KBM-7 (cell line): ENCODE measurements at places on chromosomes 4 and X.

DNA sequence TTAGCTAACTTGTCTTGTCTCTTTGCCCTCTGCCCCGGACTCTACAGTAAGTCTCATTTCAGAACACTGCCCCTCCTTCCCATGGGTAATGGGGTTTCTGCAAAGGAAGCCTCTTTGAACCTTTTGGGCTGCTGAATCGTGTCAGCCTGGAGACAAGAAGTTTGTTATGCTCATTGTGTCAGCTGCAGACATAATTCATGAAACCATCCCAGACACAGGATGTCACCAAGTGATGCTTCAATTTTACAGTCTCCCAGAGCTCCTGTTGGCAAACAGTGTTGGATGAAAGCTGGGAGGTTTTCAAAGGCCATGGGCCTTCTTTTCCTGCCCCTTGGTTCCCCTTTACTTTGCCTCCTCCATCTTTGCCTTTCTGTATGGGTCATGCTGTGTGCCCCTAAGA, 223.1 kb upstream of the TAPT1 start:
- DNase-seq: no peak

GRCh38 chr4:95508421-95508820, 40.4 kb downstream of the UNC5C start:
- no peak for DNase-seq

GRCh38 chr4:89868999-89869589, 25.6 kb upstream of the MMRN1 start:
- DNase-seq: no peak

DNA sequence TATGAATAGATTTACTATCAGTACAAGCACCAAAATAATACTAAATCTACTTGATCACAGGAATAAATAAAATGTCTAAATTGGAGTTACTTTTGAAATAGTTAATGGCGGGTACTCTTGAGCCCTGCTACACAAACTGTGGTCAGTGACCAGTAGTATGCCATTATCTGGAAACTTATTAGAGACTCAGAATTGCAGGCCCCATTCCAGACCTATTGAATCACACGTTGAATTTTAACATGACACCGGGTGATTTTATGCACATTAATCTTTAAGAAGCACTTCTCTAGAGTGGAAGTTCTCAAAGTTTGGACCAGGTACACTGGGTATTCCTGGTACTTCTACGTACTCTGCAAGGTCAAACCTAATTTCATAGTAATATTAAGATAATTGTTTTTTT, 660.0 kb upstream of the POU3F4 start:
- no peak for DNase-seq

DNA sequence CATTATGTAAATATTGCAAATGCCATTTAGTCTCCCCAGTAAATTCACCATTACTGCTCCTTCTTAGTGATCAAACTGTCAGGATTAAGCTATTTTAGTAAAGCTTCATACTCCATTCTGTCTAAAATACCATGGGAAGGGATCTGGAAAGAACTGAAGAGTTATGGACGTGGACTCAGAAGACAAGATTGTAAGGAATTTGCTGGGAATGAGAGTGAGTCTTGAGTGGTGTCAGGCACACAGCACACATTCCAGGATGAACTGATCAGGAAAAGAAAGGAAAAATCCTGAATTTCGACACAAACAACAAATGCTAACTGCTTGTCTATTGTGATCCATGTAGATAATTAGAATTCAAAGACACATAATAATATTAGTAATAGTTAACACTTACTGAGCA, 311.0 kb downstream of the CENPC start:
- DNase-seq: no peak

- no peak for DNase-seq
These were observed 385.7 kb downstream of the FBXW7 start for GRCh38 chr4:152150214-152150613.

DNA sequence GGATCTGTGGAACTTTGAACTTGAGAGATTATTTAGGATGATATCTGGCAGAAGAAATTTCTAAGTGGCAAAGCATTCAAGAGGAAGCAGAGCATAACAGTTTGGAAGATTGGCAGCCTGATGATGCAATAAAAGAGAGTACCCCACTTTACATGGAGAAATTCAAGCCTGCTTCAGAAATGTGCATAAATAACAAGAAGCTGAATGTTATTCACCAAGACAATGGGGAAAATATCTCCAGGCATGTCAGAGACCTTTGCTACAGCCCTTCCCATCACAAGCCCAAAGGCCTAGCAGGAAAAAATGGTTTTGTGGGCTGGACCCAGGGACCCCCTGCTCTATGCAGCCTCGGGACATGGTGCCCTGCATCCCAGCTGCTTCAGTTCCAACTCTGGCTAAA, 420.8 kb downstream of the DTHD1 start:
- no peak for DNase-seq

- DNase-seq: no peak
These were observed 41.2 kb upstream of the RASGEF1B start for GRCh38 chr4:81512757-81513501.
